Smooth muscle cell of bladder (primary cell): ENCODE measurements at places on chromosomes 1 and 21. TPM values are rescaled to one million over a fixed set of nuclear protein-coding genes. Genes with fewer than 3 reads are reported as not detected.

The B4GALT3 gene
- 11.2 and 16.7 TPM in 2 replicates for total RNA-seq

The MCOLN2 gene
- total RNA-seq: 0.85 and 3.1 TPM in 2 replicates

The CELA3B gene
- total RNA-seq: not detected in 2 replicates

The ABCA4 gene
- total RNA-seq: 0.65 and 1.8 TPM in 2 replicates

The AMY1C gene
- not detected in 2 replicates for total RNA-seq

The SYNC gene
- 50.1 and 70.8 TPM in 2 replicates for total RNA-seq

The FUCA1 gene
- total RNA-seq: 5.6 and 9.0 TPM in 2 replicates

The SYT6 gene
- not detected in 2 replicates for total RNA-seq

The HSD17B7 gene
- total RNA-seq: 26.7 and 31.2 TPM in 2 replicates

The SLFNL1 gene
- 0.28 and 0.55 TPM in 2 replicates for total RNA-seq
